ENCODE measurements at places on chromosomes 5 and 9.

DNA sequence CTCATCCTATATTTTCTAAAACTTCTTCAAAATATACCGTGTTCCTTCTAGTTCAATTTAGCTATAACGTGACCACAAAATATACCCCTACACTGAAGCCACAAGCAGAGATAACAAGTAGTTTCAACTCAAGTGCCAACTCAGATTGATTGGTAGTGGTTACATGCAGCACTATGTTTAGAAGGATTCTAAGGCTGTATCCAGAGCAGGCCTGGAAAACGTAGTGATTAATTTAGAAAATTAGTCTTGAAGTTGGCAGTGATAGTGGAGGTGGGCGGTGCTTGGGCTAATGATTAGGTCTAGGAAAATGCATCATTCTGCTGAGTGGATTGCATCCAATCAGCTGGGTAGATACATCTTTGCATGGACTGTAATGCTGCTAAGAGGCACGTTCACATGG, 61.5 kb downstream of the MAMDC2 start:
- DNase-seq: no peak

GRCh38 chr5:40406741-40407211, 272.9 kb upstream of the PTGER4 start:
- no peak for DNase-seq

DNA sequence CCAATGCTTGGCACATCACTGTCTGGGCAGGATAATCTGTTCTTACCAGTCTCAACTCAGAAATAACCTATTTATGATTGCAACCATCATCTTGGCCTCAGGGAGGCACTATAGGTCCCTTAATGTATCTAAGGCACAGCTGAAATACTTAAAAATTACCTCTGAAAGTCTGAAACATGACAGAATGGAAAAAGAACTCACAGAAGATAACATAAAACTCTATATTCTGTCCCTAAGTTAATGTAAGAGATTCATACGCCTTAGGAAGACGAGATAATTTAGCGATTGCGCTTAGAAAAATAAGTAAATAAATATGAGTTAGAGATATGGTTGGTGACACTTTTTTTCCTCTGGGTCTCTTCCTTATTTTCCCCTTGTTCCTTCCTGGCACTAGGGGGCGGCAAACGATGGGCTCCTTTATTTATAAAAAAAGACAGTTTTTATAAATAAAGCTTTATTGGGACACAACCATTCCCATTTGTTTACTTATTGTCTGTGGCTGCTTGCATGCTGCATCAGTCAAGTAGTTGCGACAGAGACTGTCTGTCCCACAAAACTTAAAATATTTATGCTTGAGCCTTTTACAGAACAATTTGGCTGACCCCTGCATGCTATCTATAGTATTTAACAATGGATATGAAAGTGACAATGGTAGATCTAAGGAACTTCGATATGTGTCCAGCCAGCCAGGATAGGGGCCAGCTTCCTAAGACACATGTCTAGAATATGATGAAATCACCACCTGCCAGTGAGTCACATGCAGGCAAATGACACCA, 79.6 kb downstream of the PDE4D start:
- no peak for DNase-seq

DNA sequence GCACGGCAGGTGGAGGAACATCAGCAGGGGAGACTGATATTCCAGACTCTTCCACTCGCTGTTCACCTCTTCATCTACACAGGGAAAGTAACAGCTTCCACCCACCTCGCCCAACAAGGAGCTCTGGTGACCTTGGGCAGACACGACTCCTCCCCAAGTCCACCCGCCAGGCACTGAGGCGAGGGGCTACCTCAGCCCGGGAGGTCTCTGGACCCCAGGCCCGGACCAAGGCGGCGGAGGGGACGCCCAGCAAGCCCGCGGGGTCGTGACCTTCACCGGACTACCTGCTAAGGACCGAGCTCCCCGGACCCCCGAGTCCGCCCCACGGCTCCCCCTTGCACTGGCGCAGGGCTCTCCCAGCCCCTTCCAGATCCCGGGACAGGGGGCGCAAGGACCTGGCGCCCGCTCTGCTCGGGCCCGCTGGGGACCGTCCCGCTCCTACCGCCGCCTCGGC, 70.2 kb upstream of the LPCAT1 start:
- DNase-seq: no peak

DNA sequence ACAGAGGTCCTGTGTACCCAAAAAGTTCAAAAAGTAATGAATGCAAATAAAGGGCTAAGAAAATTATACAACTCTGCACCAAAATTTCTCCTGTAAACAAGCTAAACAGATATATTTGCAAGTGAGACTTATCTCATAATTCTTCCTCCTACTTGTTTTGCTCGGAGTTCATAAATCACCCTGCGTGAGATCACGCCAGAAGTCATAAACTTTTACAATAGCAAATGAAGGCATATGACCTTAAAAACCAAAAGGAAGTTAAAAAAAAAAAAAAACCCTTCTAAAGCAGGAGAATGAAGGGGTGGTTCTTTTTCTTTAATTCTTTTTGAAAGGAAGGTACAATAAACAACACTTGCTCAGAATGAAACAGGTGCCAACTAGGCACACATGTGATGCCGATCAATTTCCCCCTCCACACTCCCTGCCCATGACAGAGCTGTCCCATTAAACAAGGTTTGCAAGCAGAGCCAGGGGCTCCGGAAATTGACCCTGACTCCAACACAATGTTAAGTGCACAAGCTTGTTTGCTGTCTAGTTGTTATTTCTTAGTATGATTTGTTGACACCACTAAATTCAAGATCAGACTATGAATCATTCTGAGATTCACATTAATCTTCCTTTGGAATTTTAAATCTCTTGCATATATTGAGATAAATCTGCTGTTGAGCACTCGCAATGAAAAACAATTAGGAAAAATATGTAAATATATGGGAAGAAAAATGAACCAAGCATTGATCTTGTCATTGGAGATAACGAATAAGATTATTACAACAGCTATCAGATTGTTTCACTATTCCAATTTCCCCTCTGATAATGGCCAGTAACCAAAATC, 46.3 kb downstream of the DROSHA start:
- DNase-seq: no peak

DNA sequence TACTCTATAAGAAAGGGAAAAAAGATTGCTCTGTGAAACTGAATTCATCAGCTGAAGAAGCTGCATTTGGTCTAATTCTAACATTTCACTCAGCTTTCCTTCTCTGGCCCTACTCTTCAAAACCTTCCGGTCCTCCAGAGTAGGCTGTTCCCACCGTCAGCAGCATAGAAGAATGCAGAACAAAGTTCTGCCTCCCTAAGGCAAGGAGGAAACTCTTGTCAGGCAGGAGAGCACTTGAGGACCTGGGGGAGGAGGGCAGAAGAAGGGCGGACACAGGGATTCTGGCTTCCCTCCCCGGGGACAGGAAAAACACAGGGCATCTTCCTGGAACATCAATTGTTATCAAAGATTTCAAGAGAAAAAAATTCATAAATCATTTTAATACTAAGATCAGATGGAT, 69.2 kb upstream of the SHB start:
- DNase-seq: no peak

DNA sequence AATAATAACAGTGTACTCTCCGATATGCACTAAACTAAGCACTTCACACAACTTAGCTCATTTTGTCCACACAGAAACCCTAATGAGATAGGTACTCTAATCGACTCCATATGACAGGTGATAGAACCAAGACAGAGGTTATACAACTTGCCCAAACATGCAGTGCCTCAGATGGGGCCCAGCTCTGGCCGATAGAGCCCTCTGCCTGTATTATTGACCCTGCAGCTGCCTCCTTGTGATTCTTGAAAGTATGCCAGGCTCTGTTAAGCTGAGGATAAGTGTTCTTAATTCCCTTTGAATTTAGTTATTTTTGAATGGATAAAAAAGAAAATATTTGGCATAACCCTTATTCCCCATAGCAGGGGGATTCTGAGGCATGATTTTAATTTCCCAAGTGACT, 78.5 kb downstream of the HMHB1 start:
- no peak for DNase-seq

GRCh38 chr5:56532466-56532865, 282.9 kb upstream of the MAP3K1 start:
- no peak for DNase-seq
